Urinary bladder (tissue), 4 donors: ENCODE measurements at places on chromosomes 12 and 14. TPM values are rescaled to one million over a fixed set of nuclear protein-coding genes. Genes with fewer than 3 reads are reported as not detected.

CEP128 gene
- polyA plus RNA-seq, result 2.1 TPM

DNA sequence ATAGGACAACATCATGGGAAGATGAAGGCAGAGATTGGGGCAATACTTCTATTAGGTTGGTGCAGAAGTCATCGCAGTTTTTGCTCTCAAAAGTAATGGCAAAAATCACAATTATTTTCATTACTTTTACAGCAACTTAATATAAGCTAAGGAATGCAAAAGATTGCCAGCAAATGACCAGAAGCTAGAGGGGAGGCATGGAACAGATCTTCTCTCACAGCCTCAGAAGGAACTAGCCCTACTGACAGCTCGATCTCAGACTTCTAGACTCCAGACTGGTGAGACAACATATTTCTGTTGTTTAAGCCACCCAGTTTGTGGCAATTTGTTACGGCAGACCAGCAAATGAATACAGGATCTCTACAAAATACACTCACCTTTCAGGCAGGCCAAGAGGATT is 348.5 kb upstream of the TBX3 start:
- DNase-seq, result no peak

DNA sequence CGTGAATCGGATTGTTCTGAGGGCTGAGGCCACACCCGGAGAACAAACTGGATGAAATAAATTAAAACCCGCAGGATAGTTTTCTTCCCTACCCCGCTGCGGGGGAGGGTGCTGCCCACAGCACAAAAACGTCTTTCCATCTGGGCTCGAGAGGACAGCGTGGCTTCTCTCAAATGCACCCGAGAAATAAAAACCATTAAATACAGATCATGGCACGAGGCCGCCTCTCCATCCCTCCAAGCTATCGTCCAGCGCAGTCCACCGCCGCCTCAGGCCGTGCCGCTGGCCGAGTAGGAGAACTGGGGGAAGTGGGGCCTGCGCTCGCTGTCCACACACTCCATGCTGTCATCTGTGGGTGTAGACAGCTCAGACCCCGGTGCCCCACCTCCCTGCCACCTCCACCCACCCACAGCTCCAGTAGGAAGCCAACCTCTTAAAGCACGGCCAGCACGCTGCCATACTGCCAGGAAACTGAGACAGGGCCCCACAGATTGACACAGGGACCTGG is 17.2 kb downstream of the SIVA1 start:
- no peak for DNase-seq

GRCh38 chr12:13154027-13154538 is 42.4 kb upstream of the EMP1 start:
- no peak for DNase-seq
